Renal cortical epithelial cell (primary cell): ENCODE measurements at places on chromosomes 4 and X. TPM values are rescaled to one million over a fixed set of nuclear protein-coding genes. Genes with fewer than 3 reads are reported as not detected.
A peak's percentile ranks its signal among the peaks of the same experiment; 100 is the strongest.

Gene SPANXD
- total RNA-seq: not detected in 2 replicates

Gene CPZ
- total RNA-seq: 0.20 TPM in 1 of 2 replicates, not detected in the other

Gene CENPC
- 9.2 and 13.9 TPM in 2 replicates for total RNA-seq

Gene ADH7
- total RNA-seq: not detected in 2 replicates

Gene CITED1
- not detected in 2 replicates for total RNA-seq

Gene HEPH
- 0.10 TPM in 1 of 2 replicates, not detected in the other for total RNA-seq

DNA sequence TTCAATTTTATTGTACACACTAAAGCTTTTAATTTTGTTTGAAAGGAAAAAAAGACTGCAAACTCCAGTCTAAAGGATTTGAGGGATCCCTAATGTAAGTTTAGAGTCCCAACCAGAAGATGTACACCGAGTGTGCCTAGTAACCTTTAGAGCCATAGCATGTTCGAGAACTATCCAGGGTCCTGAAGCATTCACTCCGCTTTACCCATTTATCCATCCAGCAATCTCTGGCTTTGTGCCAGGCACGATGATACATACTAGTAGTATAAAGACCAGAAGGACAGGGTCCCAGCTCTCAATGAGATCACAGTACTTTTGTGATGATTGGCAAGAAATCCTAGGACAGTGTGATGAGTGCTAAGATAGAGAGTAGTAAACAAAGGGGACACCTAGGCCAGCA lies 168.7 kb downstream of the STK32B start:
- DNase-seq: peak; percentile 13

- no peak for DNase-seq
Observed at GRCh38 chrX:10379878-10380277, 223.1 kb downstream of the CLCN4 start.

GRCh38 chrX:153874366-153875125 lies 11.4 kb downstream of the L1CAM start:
- DNase-seq: peak; percentile 11

DNA sequence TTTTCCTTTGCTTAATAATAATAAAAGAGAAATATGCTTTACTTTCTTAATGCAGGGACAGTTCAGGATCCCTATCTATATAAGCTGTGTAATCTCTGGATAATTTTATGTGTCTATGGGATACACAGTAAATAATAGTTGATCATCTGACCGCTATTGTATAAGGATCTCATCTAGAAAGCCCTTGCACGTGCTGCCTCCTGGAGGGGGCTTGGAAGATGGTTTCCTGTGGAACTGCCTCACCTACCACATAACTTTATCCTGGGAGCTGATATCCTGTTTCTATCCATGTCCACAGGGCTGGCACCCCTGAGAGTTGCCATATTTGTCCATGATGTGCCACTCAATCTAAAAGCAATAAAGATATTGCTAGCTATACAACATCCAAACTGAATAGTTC lies 139.3 kb upstream of the FRMPD4 start:
- DNase-seq: no peak

- peak; percentile 50 for DNase-seq
Observed at GRCh38 chr4:105191621-105192210, 45.0 kb downstream of the TET2 start.

DNA sequence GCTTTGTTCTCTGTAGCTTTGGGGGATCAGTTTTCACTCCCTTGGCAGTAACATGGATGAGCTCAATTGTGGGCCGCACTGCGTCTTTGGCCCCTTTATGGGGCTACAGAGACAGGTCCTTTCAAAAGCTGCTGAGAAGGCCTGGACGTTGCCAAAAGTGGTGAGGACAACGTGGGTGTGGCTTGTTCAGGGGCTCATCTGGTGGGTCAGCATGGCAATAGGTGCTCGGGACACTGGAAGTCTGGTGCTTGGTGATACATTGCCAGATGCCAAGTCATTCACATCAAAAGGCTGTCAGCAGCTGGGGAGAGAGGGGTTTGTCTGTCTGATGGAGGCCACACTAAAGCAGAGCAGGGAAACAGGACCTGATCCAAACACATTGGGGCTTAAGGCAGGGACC lies 149.8 kb upstream of the EOLA2 start:
- DNase-seq: no peak

GRCh38 chrX:8607326-8607725 lies 124.6 kb downstream of the ANOS1 start:
- DNase-seq: peak; percentile 83

GRCh38 chr4:166777760-166778159 lies 456.5 kb downstream of the SPOCK3 start:
- DNase-seq: no peak

DNA sequence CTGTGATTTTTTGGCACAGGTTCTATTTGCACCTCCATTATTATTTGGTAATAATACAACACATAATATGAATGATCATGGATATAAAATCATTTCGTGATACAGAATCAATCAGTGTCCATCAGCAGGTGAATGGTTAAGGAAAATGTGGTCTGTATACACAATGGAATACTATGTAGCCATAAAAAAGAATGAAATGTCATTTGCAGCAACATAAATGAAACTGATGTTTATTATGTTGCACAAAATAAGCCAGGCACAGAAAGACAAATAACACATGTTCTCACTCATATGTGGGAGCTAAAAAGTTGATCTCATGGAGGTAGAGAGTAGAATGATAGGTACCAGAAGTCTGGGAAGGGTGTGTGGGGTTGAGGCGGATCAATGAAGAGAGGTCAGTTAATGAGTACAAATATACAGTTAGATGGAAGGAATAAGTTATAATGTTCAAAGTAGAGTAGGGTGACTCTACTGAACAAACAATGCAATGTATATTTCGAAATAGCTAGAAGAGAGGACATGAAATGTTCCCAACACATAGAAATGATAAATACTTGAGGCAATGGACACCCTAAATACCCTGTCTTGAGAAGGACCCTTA lies 1.1 kb upstream of the SMARCA1 start:
- DNase-seq: no peak

DNA sequence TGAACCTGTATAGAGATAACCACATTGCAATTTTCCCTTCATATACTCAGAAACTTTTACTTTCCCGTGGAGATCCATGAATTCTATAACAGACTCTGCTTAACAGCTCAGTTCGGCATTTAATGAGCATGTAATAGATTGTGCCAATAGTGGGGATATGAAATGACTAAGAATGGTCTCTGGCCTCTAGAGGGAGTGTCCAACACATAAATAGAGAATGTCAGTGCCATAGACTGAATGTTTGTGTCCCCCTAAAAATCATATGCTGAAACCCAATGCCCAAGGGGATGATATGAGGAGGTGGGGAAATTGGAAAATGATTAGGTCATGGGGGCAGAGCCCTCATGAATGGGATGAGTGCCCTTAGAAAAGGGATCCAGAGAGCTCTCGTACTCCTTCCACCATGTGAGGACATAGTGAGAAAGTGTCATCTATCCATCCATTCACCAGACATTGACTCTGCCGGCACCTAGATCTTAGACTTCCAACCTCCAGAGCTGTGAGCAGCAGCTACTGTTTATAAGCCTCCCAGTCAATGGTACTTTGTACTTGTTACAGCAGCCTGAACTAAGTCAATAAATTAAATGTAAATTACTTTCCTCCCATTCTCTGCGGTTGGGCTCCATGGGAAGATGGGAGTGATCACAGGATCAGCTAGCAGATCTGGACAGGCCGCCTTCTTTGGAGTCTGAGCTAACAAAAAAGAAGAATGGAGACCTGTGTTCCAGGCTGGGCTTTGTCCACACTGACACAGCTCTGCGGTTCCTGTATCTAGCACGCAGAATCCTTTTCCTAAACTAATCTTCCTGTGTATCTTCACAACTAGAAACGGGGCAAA lies 28.1 kb upstream of the HPSE start:
- DNase-seq: peak; percentile 53

GRCh38 chr4:40327340-40327739 lies 7.8 kb upstream of the CHRNA9 start:
- no peak for DNase-seq

- DNase-seq: no peak
Observed at GRCh38 chr4:140267576-140267975, 105.9 kb upstream of the SCOC start.

DNA sequence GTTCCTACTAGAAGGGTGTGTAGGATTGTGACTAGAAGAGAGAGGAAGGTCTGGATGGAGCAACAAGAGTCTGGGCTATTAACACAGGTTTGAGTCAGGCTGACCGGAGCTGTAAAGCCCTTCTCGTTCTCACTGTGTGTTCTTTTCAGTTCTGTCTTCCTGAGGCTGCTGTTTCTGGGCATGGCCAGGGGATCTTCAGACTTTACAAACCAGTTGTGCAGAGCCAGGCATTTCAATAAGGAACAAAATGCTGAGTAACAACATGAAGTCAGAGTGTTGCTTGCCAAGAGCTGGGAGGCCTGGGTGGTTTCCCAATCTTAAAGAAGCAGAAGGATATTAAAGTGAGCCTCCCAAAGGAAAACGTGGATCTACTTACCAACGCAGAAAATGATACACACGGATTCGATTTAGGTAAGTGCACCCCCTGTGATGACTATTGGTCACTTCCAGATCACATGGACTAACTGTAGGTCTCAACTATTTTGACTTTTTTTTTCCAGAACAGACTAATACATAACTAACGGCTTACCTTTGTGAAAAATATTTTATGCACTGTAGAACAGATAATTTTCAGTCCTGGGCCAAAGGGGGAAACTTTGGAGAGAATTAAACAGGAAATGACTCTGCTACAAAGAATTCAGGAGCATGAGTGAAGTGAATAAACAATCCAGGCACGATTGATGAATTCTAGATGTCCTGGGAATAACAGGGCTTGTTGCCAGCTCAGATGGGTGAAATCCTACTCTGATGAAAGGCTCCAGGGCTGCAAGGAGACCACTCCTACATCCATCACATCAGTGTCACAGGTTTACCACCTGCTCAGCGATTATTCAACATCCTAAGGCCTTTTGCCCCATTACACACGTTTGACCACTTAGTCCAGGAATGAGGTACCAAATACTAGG lies 94.5 kb downstream of the ANXA3 start:
- peak; percentile 98 for DNase-seq

DNA sequence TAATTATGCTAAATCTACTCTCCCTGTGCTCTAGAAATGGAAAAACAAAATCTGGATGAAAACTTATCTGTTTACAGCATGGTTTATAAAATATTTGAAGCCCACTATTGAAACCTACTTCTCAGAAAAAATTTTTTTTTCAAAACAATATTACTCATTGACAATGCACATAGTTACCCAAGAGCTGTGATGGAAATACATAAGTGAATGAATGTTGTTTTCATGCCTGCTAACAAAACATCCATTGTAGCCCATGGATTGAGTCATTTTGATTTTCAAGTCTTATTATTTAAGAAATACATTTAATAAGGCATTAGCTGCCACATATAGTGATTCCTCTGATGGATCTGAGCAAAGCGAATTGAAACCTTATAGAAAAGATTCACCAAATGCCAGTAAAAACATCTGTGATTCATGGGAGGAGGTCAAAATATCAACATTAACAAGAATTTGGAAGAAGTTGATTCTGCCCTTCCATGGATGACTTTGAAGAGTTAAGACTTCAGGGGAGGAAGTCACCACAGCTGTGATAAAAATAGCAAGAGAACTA lies 144.7 kb upstream of the HHIP start:
- DNase-seq: no peak

- DNase-seq: no peak
Observed at GRCh38 chr4:54172156-54172555, 56.9 kb upstream of the PDGFRA start.

- no peak for DNase-seq
Observed at GRCh38 chr4:111537871-111538270, 607.4 kb upstream of the FAM241A start.

DNA sequence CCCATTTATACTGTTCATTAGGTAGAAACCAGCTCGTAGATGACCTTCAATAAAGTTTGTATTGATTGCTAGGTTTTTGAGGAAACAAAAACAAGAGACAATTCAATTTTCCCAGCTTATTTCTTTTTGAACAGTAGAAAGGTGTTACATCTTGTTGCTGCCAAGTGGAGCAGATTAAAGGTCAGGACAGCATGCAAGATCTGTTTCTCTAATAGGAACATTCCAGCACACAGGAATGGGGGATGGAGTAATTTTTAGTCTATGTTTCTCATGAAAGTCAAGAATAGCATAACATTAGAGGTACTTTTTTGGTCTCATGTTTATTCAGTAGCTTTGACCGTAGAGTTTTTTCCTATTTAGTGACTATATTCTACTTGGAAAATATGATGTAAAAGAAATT lies 132.4 kb downstream of the IL1RAPL1 start:
- no peak for DNase-seq

DNA sequence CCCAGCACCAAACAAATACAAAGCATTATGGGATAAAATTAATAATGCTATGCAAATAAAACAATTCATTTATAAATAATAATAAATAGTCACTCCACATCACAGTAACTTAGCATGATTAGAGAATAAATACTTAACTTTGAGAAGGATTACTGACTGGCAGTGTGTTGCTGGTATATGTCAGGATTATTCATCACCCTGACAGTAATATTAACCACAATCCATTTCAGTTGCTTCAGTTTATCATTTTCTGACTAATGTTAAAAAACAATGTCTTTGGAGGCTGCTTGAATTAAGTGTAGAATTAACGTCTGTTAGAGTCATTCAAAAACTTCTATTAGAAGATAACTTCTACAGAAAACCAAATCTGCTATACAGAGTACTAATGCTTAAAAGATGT lies 124.1 kb upstream of the MAB21L2 start:
- no peak for DNase-seq

DNA sequence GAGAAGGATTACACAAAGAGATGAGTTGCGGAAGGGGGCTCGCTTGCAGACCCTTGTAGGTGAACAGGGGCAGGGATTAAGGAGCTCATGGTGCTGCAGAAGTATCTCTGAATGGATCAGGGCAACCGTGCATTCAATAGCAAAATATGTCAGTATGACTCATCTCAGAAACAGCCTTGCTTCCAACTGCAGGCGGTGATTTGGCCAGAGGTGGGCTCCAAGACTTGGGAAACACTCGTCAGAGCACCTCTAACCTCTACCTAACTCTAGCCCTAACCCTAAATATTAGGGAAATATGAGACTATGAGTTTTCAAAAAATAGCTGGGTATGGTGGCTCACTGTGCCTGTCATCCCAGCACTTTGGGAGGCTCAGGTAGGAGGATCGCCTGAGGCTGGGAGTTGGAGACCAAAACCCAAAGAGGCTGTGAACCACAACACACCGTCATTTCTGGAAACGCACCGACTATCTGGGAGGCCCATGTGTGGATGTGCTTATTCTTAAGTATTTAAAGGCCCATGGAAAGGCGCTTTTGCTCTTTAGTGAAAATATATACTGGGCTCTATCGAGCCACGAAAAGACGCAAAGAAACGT lies 102.6 kb downstream of the DHRSX start:
- peak; percentile 59 for DNase-seq

DNA sequence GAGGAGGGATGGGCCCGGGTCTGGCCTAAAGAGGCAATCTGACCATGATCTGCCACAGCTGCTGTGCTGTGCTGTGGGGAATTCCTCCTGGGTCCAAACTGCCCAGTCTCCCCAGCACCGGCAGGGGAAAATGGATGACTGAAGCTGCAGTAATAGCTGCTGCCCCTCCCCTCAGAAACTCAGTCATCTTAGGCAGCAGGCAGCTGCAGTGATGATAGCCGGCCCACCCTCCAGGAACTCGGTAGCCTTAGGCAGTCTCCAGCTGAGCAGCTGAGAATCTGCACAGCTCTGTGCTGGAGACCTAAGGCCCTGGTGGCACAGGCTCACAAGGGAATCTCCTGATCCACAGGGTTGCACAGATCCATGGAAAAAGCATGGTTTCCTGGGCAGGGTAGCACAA lies 113.4 kb upstream of the USP38 start:
- no peak for DNase-seq

- peak; percentile 16 for DNase-seq
Observed at GRCh38 chr4:114043116-114043515, 63.7 kb upstream of the ARSJ start.
